Activated T-helper 9 cell treated with anti-CD3 and anti-CD28 coated beads, Interleukin-2, amount 50 U/mL, for 16 hours (primary cell): ENCODE measurements at places on chromosomes 2 and 18.

GRCh38 chr2:230575642-230576324, 136.9 kb upstream of the CAB39 start:
- peak; percentile 23 for DNase-seq

DNA sequence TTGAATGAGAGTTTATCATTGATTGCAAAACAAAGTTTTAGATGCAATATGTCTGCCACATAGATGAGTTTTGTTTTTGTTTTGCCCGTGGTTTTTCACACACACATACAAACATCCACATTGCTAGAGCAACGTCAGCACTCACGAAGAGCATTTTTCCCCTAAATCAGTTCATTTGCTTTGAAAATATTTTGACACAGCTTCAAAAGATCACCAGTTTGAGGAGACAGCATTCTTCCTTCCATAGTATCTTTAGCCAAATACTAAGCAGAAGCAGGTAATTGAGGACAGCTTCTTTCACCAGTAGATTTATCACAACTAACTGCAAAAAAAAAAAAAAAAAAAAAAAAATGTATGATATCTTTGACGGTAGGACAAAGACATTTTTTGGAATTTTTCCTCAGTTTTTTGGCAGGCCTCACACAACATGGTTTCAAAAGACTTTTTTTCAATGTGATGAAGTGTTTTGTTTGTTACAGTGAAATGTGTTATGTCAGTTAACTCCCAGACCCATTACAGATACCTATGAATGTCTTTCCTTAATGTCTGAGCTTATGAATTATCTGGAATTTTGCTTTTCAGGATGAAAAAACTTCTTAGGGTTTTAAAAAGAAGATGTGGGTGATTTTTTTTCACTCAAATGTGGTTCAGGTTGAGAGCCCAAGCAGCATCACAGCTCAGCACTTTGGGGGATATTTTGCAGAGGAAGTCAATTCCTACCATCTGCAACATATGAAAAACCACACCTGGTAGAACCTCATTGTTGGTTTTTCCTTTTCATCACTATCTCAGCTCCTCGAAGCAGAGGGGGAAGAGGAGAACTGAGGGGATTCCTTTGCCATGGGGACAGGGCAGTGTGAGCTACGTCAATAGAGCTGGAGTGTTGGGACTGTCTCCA, 31.6 kb downstream of the AOX1 start:
- no peak for DNase-seq

- DNase-seq: no peak
These were observed 124.1 kb upstream of the CDH19 start for GRCh38 chr18:66727991-66728390.

DNA sequence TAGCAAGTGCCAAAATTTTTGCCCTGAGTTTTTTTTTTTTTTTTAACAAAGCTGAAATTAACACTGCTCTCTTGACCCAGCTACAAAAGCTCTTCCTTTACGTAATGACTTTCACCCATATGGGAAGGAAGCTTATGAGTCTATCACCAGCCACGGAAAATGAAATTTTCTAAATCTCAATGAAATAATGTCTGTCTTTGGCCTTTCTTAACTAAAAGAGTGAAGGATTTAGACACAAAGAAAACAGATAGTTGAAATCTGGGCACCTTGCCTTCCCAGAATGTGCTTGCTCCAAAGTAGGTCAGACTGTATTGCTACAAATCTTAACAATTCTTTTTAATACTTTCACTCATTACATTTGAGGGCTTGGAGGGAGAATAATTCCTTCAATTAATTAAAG, 180.8 kb upstream of the MGAT5 start:
- DNase-seq: no peak

- no peak for DNase-seq
These were observed 9.1 kb downstream of the SP9 start for GRCh38 chr2:174343623-174344455.
